ENCODE measurements at places on chromosomes 3 and 15.

GRCh38 chr3:80696280-80696679, 928.5 kb upstream of the ROBO1 start:
- DNase-seq = no peak

DNA sequence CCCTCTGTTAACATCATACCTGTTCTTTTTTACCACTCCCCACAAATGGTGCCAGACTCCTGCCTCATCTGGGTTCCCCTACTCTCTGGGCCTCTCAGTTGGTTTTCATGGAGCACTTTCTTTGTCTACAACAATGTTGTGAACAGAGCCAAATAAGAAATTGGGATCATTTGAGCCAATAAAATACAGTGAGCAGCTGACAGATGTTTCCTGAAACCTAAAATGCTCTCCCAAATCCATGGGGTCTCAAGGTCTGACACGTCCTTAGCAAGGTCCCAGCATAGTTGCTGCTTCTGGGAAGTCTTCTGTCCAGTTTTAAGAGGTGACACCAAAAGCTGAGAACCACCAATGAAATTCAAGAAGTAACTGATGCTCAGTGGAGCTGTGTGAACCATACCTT, 1.7 kb downstream of the NMNAT3 start:
- DNase-seq = no peak

DNA sequence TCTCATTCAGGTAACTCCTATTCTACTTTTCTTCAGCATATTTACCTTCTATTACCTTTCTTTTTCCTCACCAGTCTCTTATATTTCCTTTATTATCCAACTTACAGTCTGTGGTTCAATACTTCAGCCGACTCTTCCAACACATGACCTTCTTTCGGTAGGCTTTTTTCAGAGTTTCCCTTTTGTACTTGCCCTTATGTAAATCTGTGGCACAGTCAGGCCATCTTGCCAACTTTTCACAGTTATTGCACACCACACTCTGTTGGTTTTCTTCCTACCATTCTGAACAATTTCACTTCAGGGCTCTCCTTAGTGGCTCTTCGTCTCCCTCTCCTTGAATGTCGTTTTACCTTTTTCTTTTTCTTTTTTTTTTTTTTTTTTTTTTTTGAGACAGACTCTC, 427.8 kb downstream of the LPP start:
- peak; percentile 58 for DNase-seq

- no peak for DNase-seq
Observed at GRCh38 chr15:58764468-58764867, 6.6 kb upstream of the MINDY2 start.

GRCh38 chr3:49869525-49870126, at the start of gene CAMKV:
TSS of gene CAMKV (minus strand) at chr3:49869906. CDS start at chr3:49862388, 7,518 bp downstream.
- no peak for DNase-seq

- no peak for DNase-seq
Observed at GRCh38 chr3:128343287-128344051, 123.2 kb downstream of the DNAJB8 start.

GRCh38 chr3:12970684-12971083, 102.5 kb downstream of the IQSEC1 start:
- DNase-seq = no peak

GRCh38 chr3:42666577-42666998, 13.1 kb downstream of the ZBTB47 start:
- no peak for DNase-seq

DNA sequence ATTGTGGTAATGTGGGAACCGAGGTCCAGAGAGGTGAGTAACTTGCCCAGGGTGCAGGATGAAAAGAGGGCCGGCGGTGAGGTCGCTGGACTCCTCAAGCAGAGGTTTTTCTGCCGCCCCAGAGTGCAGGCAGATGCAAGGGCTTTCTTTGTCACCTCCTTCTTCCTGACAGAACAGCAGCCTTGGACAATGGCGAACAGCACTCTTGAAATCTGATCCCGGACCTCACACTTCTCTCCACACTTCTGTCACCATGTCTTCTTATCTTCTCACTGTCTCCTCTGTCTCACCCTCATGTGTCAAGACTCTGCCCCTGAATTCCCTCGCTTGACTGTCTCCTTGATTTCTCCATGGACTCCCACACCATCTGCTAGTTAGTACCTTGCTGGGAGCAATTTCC, 15.4 kb upstream of the VPS8 start:
- no peak for DNase-seq

DNA sequence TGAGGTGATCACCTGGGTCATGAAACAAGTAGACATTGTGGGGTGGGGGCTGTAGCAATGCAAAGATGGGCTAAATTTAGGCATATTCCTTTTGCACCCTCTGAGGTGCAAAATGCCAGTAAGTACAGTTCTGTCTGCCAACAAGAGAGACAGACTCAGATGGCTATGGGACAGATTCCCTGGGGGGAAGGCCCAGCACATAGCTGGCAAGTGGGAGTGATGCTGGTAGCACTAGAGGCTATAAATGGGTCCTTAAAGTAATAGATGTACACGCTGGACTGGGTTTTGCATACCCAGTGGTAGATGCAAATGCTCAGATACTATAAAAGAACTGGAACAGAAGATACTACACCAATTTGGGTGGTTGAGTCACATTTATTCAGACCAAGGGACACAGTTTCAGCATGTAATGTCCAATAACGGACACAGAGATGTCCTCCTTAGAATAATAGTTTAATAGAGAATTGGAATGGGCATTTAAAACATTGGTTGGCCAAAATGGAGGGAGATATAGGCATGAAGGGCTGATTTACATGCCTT, 67.4 kb upstream of the RNU6-1 start:
- no peak for DNase-seq

DNA sequence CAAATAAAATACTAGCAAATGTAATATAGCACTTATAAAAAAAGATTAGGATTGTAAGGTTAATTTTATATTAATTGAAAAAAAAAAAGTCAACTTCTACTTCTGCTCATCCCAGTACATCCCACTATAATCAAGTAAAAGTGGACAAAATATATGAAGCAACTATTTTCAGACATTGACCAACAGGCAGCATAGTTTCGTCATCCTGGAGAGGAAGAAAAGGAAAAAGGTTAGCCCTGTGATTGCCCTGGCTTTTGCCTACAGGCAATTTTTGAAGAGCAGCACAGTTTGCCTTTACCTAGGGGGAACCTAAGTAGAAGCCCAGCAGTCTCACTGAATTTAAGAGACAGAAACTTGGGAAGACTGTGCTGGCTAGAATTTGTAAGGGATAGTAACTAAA, 52.2 kb upstream of the ACTC1 start:
- peak; percentile 4 for DNase-seq

GRCh38 chr15:96138985-96139384, 191.5 kb upstream of the NR2F2 start:
- no peak for DNase-seq

GRCh38 chr3:10983219-10983916, 9.2 kb upstream of the SLC6A1 start:
- DNase-seq = peak; percentile 35

DNA sequence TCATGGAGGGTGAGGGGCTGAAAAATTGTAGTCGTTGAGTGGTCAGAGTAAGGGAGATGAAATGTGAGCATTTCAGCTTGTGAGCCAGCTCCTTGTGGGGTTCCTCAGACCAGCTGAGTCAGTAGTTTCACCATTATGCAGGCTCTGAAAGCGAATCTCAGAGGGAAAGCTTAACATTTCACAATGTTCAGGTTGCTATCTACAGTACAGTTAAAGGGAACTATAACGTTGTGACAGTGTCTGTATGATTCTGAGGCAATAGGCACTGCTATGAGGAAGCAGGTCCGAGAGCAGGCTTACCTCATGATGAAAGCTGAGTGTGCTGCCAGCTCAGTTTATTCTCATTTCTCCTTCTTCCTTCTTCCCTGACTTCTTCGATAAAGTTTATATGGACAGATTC, 469.6 kb downstream of the EDEM1 start:
- DNase-seq = peak; percentile 95

DNA sequence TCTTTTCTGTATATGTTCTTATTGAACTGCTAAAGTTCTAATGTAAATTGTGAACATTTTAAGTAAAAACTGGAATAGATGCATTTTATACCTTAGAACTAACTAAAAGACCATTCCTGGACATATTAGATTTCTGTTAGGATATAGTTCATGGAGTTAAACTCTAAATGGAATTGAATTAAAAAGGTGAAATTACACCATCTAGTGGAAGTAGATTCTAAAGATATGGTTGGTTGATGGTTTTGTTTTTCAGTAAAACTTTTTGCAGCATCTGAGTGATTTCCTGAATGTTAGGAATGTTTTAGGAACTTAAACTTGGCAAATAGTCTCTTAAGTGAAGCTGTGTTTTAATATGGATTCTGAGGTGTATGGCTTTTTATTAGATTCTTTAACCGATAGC, 96.8 kb downstream of the SLMAP start:
- DNase-seq = peak; percentile 20

DNA sequence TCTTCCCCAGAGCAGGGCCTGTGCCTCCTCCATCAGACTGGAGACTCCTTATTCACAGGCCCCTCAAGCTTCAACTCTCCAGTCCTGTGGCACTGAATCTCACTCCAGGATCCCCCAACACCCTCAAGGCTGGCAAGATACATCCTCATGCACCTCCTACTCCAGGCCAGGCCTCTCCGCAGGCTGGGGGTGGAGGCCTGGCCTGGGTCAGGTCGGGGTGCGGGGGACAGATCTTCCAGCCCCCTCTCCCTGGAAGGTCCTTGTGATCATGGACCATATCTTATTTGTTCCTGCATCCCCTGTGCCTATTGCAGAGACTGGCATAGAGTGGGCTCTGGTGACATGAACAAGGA, 147.3 kb downstream of the SMAD6 start:
- no peak for DNase-seq

- no peak for DNase-seq
Observed at GRCh38 chr15:55710286-55710685, 32.7 kb downstream of the PRTG start.

DNA sequence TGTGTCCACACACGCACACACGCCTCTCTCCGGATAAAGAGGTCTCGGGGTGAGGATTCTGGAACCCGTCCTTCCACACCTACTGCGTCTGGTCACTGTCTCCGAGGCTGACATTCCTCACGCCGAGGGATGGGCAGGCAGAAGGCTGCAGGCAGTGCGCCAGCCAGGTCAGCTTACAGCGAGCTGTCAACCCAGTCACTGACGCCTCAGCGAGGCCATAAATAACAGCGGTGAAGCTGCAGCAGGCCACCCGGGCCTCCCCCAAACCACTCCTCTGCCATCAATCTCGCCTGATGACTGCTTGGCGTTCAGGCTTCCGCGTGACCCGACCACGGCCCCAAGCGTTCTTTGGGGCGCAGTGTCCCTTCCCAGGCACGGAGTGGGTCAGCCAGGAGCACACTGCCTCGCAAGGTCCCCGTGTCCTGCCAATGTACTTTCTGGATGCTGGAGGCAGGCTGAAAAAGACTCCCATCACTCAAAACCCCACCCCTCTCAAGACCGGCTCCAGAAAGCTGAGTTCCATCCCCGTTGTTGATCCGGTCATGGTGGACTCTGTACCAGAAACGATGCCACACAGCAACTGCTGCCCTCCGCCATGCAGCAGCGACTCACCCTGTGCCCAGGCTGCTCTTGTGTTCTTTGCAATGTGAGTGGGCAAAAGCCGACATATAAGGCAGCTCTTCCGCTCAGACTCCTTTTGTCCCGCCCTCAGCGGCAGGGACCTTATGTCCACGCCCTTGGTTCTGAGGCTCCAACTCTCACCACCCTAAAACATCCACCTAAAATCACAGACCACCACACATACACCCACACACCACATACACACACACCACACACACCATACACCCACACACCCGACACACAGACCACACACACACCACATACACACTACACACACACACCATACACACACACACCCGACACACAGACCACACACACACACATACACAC, 27.1 kb downstream of the CPN2 start:
- peak; percentile 62 for DNase-seq

DNA sequence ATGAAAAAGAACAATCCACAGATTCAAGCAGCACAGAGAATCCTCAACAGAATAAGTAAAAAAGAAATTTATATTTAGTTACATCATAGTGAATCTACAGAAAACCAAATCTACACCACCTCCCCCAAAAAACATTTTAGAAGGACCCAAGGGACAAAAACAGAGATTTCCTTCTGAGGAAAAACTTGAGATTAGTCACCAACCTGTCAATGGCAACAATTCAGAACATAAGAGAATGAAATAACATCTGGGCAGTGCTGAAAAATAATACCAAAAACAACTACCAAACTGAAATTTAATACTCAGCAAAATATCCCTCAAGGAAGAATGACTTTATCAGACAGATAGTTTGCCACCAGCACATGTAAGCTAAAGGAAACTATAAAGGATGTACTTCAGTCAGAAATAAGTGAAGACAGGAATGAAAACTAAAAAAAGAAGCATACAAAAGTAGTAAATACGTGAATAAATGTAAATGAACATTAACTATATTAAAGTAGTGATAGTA, 260.7 kb downstream of the ULK4 start:
- DNase-seq = no peak

GRCh38 chr3:6351752-6352151, 509.2 kb upstream of the GRM7 start:
- no peak for DNase-seq

DNA sequence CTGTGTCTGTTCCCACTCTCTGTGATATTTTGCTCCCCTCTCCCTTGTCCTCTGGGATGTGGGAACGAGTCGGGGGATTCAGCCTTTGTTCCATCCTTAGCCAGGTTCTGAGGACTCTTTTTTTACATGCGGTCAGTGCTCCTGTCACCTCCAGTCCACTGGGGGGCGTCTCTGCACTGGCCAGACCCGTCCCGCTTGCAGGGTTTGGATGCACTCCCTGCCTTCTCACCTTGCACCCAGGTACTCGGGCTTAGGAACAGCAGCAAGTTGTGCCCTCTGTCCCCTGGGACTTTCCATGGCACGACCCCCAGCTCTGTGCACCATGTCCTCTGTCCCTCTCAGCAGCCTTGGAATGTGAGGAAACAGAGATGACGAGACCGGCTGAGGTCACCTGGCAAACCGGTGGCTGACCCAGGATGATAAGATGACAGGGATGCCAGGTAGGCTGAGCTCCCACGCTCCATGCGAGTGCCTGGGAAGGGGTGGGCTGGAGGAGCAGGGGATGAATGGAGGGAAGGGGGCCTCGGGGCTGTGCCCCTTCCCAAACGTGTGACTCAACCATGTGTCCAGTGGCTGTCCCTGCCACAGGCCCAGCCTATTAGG, 27.3 kb upstream of the FGD5 start:
- DNase-seq = peak; percentile 86

DNA sequence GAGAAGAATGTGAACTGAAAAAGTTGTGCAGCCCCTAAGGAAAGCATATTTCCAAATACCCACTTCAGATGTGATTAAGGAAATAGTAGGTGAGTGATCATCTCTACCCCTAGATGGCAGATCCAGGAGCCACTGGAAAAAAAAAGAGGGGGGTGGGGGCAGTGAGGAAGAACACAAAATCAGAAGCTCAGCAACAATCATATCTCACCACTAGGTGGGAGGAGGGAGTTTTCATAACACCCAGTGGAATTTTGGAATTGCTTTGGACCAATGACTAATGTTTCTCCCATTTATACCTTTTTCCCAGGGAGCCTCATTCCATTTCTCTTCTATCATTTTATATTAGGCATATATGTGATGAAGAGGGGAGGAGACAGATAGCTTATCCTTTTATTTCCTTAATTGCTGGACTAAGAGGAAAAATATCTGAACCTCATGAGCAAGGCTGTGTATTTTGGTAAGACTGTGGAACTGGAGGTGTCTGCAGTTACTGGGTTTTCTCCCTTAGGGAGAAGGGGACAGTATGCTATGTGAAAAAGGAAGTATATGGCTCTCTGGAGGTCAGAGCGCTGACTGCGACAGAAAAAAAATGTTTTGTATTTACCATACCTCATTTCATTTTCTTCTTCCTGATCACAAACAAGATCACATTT, 363.4 kb downstream of the GAP43 start:
- no peak for DNase-seq

Data from suppressor macrophage (primary cell).